ENCODE measurements at places on chromosomes 2 and 18.
A peak's percentile ranks its signal among the peaks of the same experiment; 100 is the strongest.

- DNase-seq = no peak
These were observed 30.2 kb upstream of the LRATD1 start for GRCh38 chr2:14602309-14602708.

- DNase-seq = no peak
These were observed 80.9 kb upstream of the SMAD7 start for GRCh38 chr18:49031511-49032188.

- DNase-seq = no peak
These were observed 13.7 kb upstream of the LTBP1 start for GRCh38 chr2:32932825-32933755.

DNA sequence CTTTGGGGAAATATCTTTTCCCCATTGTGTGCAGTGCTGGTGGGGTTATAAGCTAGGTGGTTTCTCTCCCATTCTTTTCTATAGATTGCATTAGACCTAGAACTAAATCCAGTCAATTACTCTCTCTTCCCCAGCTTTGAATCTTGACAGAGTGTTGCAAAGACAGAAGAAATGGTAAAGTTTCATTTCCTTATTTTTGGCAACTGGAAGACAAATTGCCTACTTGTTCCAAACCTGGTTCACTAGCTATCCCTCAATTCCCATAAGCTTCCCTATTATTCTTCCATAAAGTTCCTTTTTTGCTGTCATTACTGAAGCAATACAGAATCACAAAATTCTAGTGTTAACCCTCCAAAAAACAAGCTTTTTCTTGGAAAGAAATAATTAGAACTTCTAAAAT is 94.0 kb upstream of the ITGA4 start:
- DNase-seq = no peak

DNA sequence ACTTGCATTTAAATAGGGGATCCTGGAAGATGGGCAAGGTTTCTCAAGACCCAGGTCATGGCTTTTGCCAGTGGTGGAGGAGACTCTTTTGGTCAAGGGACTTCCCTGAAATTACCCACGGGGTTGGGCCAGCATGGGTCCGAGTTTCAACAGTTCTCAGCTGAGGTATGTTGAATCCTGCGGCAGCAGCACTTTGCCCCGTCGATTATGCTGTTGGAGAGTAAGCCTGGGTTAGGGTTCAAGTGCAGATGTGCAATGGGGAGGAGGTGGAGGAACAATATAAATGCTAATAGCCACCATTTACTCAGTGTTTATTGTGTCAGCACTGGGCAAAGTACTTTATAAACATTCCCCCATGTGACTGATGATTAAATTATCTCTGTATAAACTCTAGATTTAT is 96.0 kb upstream of the GATA6 start:
- DNase-seq = no peak

DNA sequence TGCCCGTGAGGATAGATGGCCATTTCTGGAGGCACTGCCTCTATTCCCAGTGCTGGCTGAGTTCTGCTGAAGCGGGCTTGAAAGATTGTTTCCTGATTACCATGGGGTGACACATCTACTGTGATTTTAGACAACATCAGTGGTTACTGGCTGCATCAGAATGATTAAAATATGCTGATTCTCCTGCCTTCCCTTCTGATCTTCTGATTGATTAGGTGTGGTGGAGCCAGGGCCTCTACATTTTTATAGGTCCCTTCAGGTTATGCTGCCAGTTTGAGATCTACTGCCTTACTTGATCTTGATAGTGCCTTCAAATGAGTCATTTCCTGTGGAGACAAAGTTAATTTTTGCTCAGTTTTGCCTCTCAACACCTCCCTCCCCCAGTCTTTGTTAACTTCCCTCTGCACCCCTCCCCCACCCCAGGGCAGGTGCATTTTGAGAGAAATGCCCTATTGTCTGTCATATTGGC is 31.6 kb upstream of the SNORC start:
- DNase-seq = peak; percentile 69

GRCh38 chr2:239729151-239729550 is 296.0 kb downstream of the NDUFA10 start:
- no peak for DNase-seq

- DNase-seq = no peak
These were observed 25.9 kb upstream of the SULT1C4 start for GRCh38 chr2:108351889-108352288.

DNA sequence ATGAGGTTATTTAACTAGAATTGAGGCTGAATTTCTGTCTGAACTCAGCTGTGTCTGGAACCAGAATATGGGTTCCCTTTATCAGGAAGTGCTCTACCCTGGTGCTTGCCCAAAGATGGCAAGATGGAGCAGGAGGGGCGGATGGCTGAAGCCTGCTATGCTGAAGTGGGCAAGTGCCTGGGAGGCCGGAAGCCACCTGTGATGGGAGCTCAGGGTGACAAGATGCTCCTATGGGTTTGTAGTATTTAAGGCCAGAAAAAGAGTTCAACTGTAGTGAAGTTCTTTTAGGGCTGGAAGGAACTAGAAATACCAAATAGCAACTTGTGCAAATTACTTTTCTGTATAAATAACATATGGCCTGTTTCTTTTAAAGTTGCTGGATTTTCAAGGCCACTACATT is 808.9 kb upstream of the RAB6C start:
- no peak for DNase-seq

GRCh38 chr2:230812033-230812432 is 52.7 kb upstream of the ITM2C start:
- DNase-seq = no peak

- DNase-seq = no peak
These were observed 275.1 kb downstream of the SETBP1 start for GRCh38 chr18:44955825-44956224.

DNA sequence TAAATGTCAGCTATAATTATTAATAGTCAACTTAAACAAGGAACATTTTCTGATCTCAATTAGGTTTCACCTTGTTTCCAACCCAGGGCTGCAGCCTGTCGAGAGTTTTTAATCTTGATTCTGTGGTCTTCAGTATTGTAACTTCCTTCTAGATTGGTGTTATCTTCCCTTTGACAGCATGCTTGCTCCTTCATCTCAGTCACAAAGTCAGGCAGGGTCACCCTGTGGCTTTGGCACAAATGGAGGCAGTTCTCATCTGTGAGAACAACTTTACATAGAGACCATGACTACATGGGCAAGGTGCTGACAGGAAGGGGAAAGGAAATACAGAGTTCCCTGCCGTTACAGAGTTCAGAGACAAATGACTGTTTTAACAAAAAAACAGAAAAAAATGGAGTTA is 50.5 kb downstream of the HNRNPLL start:
- no peak for DNase-seq

DNA sequence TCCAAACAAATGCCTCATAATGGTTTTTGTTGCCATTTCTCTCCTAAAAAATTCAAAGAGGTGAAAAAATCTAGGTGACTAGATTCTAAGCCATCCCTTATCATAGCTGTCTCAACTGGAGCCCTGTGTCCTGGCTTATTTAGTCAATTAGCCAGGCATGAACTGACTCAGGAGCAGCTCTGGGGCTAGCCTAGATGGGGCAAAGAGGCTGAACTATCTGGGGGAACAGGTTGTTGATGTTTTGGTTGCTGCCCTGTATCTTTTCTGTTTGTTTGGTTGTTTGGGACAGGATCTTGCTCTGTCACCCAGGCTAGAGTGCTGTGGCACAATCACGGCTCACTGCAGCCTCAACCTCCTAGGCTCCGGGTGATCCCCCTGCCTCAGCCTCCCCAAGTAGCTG is 14.7 kb downstream of the GEMIN6 start:
- no peak for DNase-seq

GRCh38 chr18:30632071-30632698 is 410.4 kb downstream of the DSC3 start:
- no peak for DNase-seq

- no peak for DNase-seq
These were observed 60.3 kb upstream of the DYNC1I2 start for GRCh38 chr2:171626949-171627348.

- no peak for DNase-seq
These were observed 96.7 kb downstream of the GAREM1 start for GRCh38 chr18:32373995-32374394.

GRCh38 chr2:99238599-99238998 is 16.9 kb downstream of the LYG2 start:
- DNase-seq = no peak

GRCh38 chr18:32802591-32803451 is 30.0 kb upstream of the KLHL14 start:
- DNase-seq = no peak

DNA sequence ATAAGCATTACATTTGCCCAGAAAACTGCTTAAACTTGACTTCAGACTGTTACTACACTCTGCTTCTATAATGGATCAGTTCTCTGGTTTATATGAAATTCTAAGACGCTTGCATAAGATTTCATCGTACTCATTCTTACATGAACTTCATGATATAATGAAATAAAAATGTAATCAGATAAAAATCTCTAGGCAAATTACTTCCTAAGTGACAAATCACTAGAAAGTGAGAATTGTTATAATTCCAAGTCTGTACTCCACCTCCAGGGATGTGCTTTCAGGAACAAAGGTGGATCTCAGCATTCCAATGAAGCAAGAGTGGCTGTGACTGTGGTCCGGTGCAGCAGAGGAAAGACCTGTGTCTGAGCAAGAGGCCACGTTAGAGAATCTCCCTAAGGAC is 226.2 kb downstream of the PIEZO2 start:
- no peak for DNase-seq

- DNase-seq = no peak
These were observed 123.0 kb upstream of the SETBP1 start for GRCh38 chr18:44557616-44558151.

GRCh38 chr18:59878644-59879043 is 21.2 kb upstream of the PMAIP1 start:
- no peak for DNase-seq

Data from CD4-positive, CD25-positive, alpha-beta regulatory T cell (primary cell).